HepG2 (cell line): ENCODE measurements at places on chromosomes 7 and 10. TPM values are rescaled to one million over a fixed set of nuclear protein-coding genes. Genes with fewer than 3 reads are reported as not detected.

FAM25A gene
- not detected in 2 replicates for total RNA-seq

BMPR1A gene
- 42.3 and 44.2 TPM in 2 replicates for total RNA-seq

DNA sequence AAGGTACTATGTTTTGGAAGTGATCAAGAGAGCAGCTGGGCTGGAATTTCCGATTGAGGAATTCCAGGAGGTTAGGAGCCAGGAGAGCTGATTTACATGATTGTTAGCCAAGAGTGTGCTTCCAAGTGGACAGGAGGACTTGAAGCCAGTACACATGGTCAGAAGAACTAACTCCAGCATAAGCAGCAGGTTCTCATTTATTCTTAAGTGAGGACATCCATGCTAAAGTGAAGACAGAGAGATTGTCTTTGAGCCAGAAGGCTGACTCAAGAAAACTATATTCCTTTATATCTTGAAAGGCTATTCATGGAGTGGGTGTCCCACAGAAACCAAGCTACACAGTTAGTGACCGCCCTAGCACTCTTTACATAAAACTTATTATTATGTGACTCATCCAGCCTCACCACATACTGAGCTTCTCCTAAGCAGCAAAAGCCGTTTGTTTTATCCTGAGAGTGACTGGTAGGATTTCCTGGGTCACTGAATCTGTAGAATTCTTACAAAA is 56.7 kb upstream of the SEMA3A start:
- DNase-seq, result no peak
- no peaks in the 10 kb centered on the region for H3K36me3 ChIP-seq
- no peaks in the 10 kb centered on the region for H3K27me3 ChIP-seq

DNA sequence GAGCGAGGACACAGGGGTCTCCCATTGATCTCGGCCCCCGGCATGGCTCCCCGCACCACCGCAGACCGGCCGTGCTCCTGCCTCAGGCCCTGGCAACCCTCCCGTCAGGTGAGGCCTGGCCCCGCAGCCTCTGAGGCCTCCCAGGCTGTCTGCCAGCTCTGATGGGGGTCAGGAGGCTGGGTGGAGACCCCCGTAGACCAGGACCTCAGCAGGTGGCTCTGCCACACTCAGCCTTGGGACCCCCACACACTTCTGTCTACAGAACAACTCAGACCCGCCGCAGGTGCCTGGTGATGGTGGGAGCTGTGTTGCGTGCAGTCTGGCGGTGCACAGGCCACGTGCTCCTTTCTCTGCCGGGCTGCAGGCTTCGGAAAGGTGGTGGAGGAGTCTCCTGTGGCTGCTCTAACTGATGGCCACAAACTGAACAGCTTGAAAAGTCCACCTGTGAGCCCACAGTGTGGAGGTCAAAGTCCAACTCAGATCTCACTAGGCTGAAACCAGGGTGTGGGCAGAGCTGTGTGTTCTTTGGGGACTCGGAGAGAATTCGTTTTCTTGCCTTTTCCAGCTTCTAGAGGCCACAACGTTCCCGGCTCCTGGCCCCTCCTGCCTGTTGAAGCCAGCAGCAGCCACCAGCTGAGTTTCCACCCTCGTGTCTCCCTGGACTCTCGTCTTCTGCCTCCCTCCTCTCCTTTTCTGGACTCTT is 62.5 kb downstream of the PWWP2B start:
- H3K27me3 ChIP-seq, result peaks cover 41% of the 10 kb centered on the region
- DNase-seq, result peak; percentile 58
- no peaks in the 10 kb centered on the region for H3K36me3 ChIP-seq
- no peak overlapping the region for H3K4me3 ChIP-seq

DNA sequence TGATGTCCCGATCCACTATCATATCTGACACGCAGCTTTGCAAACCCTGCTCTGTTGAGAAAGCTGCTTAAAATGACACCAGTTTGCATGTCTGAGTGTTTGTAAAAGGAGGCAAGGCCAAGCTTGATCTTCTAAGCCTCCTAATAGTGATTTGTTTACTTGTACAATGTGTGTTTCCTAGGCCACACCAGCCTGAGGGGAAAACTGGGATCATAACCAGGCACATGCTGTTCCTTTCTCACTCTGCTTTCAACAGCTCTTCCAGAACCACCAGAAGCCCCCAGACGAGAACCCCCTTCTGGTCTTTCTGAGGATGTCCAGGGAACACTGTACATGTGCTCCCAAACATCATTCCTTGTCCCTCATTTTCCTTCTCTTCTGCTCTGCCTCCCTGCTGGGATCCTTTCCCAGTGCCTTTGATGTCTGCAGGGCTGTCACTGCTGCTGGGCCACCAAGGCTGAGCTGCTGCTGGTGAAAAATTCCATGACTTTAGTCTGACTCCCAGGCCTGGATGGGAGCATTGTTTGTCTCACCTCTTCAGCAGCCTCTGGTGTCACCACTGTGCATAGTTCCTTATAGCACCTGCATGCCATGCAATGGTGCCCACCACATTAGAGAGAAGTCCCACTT is 4.0 kb upstream of the LGI1 start:
- H3K4me3 ChIP-seq, result no peak overlapping the region
- no peak overlapping the region for H3K27ac ChIP-seq
- H3K36me3 ChIP-seq, result no peaks in the 10 kb centered on the region
- H3K4me1 ChIP-seq, result no peaks in the 10 kb centered on the region

- no peak for DNase-seq
- no peak overlapping the region for H3K27ac ChIP-seq
- H3K4me1 ChIP-seq, result no peaks in the 10 kb centered on the region
- H3K4me3 ChIP-seq, result no peak overlapping the region
- H3K27me3 ChIP-seq, result peaks cover 20% of the 10 kb centered on the region
Measured at GRCh38 chr10:132978542-132978941, 36.2 kb upstream of the CFAP46 start.

GRCh38 chr7:15209429-15209828 is 306.9 kb upstream of the DGKB start:
- H3K4me1 ChIP-seq, result no peaks in the 10 kb centered on the region
- H3K4me3 ChIP-seq, result no peak overlapping the region
- no peaks in the 10 kb centered on the region for H3K27me3 ChIP-seq
- H3K36me3 ChIP-seq, result no peaks in the 10 kb centered on the region
- no peak for DNase-seq
- H3K27ac ChIP-seq, result no peak overlapping the region

- no peak overlapping the region for H3K27ac ChIP-seq
- H3K4me3 ChIP-seq, result no peak overlapping the region
- no peaks in the 10 kb centered on the region for H3K36me3 ChIP-seq
- H3K4me1 ChIP-seq, result 0 out of 2 replicates have a peak, but pooled peaks cover 8% of the 10 kb centered on the region
Measured at GRCh38 chr7:106317971-106318370, 33.2 kb upstream of the NAMPT start.

RTKN2 gene
- total RNA-seq, result 7.0 and 10.8 TPM in 2 replicates

DNA sequence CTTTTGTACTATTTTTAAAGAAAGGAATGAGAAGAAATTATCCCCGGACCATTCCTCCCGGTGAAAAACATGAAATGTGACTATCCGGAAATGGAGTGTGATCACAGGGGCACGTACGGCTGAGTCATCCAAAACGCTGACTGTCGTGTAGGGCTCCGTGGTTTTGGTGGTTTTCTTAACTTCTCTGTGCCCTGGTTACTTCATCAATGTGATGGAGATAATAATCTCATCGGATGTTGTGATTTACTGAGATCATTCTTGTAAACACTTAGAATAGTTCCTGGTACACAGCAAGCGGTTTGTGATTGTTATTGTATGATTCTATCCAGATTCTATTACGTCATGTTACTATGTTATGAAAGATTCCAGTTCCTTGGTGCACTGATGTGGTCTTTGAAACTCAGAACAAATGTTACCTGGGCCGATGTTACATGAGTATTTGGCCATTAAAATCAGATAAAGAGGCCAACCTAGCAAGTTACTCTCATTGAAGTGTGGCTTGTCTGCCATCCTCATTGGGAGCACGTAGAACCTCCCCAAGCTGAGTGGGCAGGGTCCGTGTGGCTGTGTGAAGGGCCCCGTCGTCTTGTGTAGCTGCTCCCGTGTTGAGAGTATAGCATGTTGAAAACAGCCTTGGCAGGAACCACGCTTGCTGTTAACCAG is 99.5 kb downstream of the CAMK1D start:
- no peaks in the 10 kb centered on the region for H3K36me3 ChIP-seq
- H3K27ac ChIP-seq, result no peak overlapping the region
- no peak for DNase-seq
- no peaks in the 10 kb centered on the region for H3K4me1 ChIP-seq
- H3K4me3 ChIP-seq, result no peak overlapping the region
- no peaks in the 10 kb centered on the region for H3K27me3 ChIP-seq

CDNF gene
- 0.33 and 0.38 TPM in 2 replicates for total RNA-seq

DNA sequence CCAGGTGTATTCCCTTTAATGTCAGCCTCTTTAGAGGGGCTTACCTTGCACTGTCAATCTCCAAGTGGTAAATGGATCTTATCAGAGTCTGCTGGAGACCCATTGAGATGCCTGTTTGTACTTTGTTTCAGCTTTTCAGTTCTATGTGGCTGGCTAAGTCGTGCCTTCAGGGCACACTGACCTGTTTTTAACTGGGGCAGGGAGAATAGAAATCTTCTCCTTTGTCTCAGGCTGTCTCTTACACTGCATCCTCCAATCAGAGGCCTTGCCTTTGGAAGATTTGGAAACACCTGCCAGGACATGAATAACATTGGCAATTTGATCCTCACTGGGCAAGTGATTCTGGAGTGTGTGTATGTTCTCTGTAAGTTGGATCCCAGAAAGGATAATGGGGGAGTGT is 65.0 kb downstream of the POU6F2 start:
- H3K27me3 ChIP-seq, result no peaks in the 10 kb centered on the region
- H3K27ac ChIP-seq, result no peak overlapping the region
- no peak for DNase-seq
- no peaks in the 10 kb centered on the region for H3K36me3 ChIP-seq
- no peak overlapping the region for H3K4me3 ChIP-seq

TBXAS1 gene
- 4.0 and 6.1 TPM in 2 replicates for total RNA-seq

DNA sequence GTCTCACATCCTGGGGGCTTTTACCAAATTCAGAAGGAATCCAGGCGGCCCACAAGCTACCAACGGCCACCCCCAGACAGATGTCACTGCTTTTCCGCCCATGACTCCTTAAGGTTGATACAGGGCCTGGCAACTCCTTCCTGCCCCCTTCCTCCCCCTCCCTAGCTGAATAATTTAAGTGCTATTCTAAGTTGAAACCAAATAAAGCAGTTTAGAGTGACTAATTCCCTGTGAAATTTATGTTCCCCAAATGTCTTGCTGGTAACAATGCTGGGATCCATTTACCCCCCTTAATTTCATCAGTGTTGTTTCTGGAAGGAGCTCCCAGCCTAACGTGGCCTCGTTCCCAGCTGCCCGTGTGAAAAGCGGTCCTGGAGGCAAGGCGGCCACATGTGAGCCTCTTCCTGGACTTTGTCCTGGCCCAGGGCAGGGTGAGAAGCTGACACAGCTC is 109.6 kb downstream of the TMEM130 start:
- no peaks in the 10 kb centered on the region for H3K36me3 ChIP-seq
- no peak overlapping the region for H3K27ac ChIP-seq
- no peak for DNase-seq
- peaks cover 6% of the 10 kb centered on the region; the same call in 1 of the 3 replicates for H3K27me3 ChIP-seq
- no peak overlapping the region for H3K4me3 ChIP-seq

DNA sequence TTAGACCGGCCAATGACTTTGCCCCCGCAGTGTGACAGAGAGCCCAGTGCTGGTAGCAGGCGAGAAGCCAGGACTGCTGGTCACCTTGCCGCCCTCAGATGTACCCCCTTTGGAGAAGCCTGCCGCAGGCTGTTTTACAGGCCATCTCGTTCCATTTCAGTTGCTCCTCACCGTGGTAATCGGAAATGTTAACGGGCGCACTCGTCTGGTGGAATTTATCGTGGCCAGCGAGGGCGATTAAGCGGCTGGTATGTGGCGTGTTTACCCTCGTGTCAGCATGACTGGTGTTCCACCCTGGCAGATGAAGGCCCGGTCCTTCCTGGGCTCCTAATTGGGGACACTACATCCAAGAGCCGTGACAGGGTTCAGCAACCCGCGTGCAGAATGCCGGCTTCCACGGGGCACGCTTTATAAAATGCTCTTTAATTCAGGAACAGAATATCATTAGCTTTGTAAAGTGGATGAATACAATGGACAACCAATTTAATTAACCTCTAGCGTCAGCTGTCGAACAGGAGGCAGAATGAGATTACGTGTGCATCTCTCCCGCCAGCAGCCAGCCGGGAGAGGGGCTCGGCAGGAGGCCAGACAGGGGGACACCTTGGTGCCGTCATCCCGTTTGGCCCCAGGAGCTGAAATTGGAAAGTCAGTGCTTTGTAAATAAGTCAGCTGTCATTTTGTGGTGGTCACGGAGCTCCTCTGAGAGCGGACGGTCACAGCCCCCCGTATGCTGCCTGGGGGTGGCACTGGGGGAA is 108.3 kb downstream of the NKX6-2 start:
- no peak overlapping the region for H3K27ac ChIP-seq
- H3K27me3 ChIP-seq, result no peaks in the 10 kb centered on the region
- H3K36me3 ChIP-seq, result no peaks in the 10 kb centered on the region; the same call in 1 of the 2 replicates
- H3K4me1 ChIP-seq, result no peaks in the 10 kb centered on the region; the same call in 1 of the 2 replicates
- DNase-seq, result no peak

- no peaks in the 10 kb centered on the region for H3K36me3 ChIP-seq
- H3K4me3 ChIP-seq, result no peak overlapping the region
- no peaks in the 10 kb centered on the region for H3K4me1 ChIP-seq
- H3K27me3 ChIP-seq, result no peaks in the 10 kb centered on the region
- H3K27ac ChIP-seq, result no peak overlapping the region
- no peak for DNase-seq
Measured at GRCh38 chr7:86407291-86407690, 236.4 kb upstream of the GRM3 start.

DNA sequence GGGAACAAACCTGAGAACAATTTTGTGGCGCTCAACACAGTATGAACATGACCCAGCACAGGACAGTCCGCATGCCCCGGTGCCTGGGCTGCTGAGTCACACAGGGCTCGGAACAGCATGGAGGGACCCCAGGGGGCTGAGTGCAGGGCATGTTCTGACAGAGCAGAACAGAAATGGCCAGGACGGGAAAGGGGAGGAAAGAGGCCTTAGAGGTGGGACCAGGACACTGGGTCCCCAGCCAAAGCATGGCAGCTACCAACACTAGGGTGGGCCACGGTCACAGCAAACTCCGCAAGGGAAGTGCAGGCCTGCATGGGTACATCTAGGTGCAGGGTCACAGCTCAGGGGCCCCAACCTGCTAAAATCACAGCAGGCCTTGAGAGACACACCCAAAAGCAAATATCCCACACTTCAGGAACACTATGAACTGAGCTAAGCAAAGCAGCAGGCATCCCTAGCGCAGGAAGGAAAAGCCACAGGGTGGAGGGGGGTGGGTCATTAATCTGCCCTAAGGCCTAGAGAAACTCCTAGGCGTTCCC is 5.6 kb downstream of the IMPDH1 start:
- peaks cover 10% of the 10 kb centered on the region; the same call in 2 of the 3 replicates for H3K27me3 ChIP-seq
- DNase-seq, result no peak
- no peak overlapping the region for H3K27ac ChIP-seq
- H3K4me1 ChIP-seq, result peaks cover 52% of the 10 kb centered on the region

HPSE2 gene
- not detected in 2 replicates for total RNA-seq

DNA sequence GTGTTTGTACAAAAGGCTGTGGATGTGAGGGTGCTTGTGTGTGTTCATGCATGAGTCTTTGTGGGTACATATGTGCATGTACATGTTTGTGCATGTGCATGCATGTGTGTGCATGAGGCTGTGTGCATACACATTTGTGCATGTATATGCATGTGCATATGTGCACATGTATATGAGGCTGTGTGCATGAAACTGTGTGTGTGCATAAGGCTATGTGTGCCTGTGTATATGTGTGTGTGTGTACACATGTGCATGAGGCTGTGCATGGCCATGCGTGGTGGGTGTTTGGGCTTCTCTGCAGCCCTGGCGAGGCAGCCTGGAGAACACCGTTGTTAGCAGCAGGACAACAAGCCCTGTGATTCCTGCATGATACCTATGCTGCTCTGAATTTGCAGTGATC is 207.7 kb upstream of the ADCY1 start:
- H3K27ac ChIP-seq, result no peak overlapping the region
- no peaks in the 10 kb centered on the region for H3K27me3 ChIP-seq
- H3K4me3 ChIP-seq, result no peak overlapping the region
- DNase-seq, result no peak
- no peaks in the 10 kb centered on the region for H3K4me1 ChIP-seq
- no peaks in the 10 kb centered on the region for H3K36me3 ChIP-seq
